ENCODE measurements at places on chromosomes 12 and 14.
A peak's percentile ranks its signal among the peaks of the same experiment; 100 is the strongest.

- DNase-seq = no peak
These were observed 166.6 kb upstream of the RPL10L start for GRCh38 chr14:46818147-46818546.

DNA sequence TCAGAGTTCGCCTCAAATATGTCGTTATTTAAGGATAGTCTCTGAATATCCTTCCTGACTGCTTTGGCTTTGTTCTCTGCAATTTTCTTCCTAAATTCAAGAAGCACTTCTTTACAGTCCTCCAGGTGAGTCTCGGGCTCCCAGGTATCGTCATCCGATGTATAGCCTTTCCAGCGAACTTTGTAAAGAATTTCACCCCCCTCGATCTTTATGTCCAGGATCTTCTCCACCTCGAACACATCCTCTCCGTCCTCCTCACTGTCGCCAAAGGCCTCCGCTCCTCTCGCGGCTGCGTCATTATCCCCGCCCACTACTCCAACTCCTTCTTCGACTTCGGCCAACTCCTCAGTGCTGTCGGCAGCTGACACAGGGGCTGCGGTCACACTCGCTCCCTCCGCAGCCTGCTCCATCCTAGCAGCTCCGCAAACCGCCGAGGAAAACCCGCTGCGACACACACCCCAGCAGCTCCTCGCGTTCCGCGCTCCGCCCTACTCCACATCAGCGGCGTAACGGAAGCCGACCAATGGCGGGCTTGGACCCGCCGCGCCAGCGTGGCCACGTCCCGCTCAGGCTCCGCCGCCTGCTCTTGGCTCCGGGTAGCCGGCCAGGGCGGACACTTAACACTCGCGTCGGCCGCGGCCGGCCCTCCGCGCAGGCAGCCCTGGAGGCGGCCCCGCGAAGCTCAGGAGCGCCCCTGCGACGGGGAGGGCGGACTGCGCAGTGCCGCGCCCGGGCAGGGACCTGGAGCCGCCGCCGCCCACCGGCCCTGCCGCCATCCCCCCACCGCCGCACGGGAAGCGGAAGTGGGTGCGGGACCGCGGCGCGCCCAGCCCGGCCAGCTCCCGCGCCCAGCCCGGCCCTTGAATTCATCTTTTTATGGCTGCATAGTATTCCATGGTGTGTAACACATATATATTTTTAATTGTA is 4.1 kb downstream of the CD163L1 start:
- DNase-seq = peak; percentile 47

- no peak for DNase-seq
These were observed 952 bp downstream of the DRAM1 start for GRCh38 chr12:101878243-101878821.

DNA sequence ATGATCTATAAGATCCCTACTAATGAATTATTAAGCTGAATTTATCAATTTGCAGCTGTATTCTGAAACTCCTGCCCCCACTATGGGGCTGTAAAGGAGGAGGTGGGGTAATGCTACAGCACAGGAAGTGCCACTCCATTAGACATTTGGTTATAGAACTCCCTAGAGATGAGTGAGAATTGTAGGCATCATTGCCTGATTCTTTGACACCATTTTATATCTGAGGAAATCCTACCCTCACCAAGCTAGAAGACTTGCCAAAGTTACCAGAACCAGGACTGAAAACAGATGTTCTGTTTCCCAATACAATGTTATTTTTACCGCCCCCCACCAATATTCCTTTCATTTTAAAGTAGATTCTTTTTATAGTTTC is 182.4 kb downstream of the EGLN3 start:
- DNase-seq = no peak

- DNase-seq = no peak
These were observed 36.3 kb upstream of the CFL2 start for GRCh38 chr14:34750670-34751069.

- DNase-seq = no peak
These were observed 5.4 kb downstream of the VWF start for GRCh38 chr12:6118891-6119568.

- DNase-seq = no peak
These were observed 118.2 kb upstream of the KITLG start for GRCh38 chr12:88698471-88698870.

GRCh38 chr12:131217024-131217586 is 263.4 kb downstream of the ADGRD1 start:
- no peak for DNase-seq

DNA sequence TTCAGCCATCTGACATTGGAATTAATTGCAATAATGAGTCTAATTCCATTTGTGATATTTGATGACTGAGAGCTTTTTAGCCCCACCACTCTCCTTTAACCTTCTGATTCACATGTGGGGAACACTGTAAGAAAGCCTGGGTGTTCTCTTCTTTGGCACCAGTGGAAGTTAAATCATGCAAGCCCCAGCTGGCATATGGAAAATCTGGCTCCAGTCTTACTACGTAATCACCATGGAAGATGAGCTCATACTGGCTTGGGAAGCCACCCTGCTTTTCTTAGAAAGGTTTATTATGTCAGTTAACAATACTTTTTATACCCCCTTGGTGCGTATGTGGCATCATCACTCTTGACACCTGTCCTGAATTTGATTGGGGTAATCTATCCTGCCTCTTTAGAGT is 479.3 kb downstream of the SLC16A7 start:
- DNase-seq = no peak

GRCh38 chr12:104504146-104504545 is 47.4 kb downstream of the CHST11 start:
- DNase-seq = no peak

- DNase-seq = no peak
These were observed 38.2 kb downstream of the CCNK start for GRCh38 chr14:99519347-99519881.

DNA sequence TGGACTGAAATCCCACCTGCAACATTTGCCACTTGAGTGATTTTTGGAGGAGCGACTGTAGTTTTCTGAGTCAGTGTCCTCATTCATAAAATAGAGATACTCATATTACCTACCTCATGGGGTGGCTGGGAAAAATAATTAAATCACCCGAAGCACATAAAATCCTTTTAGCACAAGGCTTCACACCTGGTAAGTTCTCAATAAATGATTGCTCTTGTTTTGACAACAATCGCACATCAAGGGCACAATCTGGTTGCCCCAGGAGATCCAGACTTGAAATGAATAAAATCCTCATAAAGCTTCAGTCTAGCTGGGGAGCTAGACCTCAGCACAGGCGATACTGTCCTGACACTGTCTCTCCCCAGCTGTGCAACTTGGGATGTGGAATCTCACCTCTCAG is 76.0 kb upstream of the CCDC60 start:
- no peak for DNase-seq

DNA sequence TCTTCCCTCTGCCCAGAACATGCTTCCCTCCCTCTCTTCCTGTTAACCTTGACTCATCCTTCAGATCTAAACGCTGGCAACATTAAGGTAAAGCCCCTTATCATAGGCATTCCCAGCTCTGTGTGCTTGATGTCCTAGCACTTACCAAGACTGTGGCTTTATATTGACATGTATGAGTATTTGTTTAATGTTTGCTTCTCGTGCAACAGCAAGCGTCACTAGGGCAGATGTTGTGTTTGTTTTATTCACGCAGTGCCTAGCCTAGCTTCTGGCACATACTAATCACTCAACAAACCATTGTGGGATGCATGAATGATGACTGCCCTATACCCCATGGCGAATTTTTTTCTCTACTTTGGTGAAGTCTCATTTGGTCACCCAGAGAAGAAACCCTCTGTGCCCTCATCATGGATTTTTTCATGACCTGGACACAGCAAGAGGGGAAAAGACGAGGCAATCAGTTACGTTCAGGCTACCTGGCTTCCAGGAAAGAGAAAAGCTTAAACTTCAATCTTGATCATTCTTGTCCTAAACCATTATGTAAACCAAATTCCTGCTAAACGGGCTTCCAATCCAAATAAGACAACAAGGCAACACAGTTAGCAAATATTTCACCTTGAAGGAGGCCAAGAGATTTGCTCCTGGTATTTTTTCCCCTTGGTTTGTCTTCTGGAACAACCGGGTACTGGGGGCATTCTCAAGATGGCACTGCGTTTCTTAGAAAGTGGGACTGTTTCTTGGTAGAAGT is 47.9 kb upstream of the SOCS2 start:
- DNase-seq = no peak

- no peak for DNase-seq
These were observed 267.7 kb downstream of the SLC6A15 start for GRCh38 chr12:84644908-84645307.

GRCh38 chr12:88056571-88056970 is 27.4 kb upstream of the C12orf50 start:
- DNase-seq = no peak

GRCh38 chr14:79542121-79542520 is 669.2 kb downstream of the DIO2 start:
- DNase-seq = no peak

- no peak for DNase-seq
These were observed 102.1 kb downstream of the ERGIC2 start for GRCh38 chr12:29278673-29279420.

GRCh38 chr12:65659681-65660080 is 164.6 kb upstream of the HMGA2 start:
- no peak for DNase-seq

All from transverse colon (tissue), 4 donors.